ENCODE measurements at places on chromosomes 6 and 20.
A peak's percentile ranks its signal among the peaks of the same experiment; 100 is the strongest.

- no peak for DNase-seq
These were observed 97.5 kb upstream of the RPS6KA2 start for GRCh38 chr6:166724576-166724975.

- no peak for DNase-seq
These were observed 5.8 kb downstream of the AURKA start for GRCh38 chr20:56386219-56386618.

DNA sequence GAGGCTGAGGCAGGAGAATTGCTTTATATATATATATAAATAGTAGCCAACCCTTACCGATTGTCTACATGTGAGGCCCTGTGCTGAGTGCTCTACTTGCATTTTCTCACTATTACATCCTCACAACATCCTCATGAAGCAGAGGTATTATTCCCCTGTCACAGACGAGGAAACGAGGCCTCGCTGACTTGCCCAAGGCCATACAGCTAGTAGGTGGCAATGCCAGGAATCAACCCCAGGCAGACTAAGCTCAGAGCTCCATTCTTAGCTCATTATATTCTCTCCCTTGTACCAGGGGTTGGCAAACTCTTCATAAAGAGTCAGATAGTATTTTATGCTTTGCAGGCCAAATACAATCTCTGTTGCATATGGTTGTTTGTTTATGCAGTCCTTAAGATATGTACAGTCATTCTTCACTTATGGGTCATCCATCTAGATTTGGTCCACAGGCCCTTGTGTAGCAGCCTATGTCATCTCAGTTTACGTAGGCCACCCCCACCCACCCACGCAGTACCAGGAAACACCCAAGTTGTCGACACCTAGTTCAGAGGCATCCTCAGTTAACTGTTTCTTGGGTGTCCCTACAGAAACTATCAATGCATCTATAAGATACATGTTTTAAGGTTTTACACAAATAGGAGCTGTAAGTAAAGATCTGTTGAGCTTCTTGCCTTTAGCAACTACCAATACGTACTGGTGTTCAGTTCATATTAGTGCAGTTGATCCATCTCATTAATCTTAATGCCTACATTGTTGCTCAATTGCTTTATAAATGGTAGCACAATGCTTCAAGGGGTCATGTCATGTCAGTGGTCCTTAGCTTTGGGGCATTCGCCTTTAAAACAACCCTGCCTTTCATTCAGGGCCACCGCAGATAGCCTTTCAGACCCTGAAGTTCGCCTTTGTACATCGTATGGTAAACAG, 3.0 kb downstream of the CASS4 start:
- peak; percentile 78 for DNase-seq

DNA sequence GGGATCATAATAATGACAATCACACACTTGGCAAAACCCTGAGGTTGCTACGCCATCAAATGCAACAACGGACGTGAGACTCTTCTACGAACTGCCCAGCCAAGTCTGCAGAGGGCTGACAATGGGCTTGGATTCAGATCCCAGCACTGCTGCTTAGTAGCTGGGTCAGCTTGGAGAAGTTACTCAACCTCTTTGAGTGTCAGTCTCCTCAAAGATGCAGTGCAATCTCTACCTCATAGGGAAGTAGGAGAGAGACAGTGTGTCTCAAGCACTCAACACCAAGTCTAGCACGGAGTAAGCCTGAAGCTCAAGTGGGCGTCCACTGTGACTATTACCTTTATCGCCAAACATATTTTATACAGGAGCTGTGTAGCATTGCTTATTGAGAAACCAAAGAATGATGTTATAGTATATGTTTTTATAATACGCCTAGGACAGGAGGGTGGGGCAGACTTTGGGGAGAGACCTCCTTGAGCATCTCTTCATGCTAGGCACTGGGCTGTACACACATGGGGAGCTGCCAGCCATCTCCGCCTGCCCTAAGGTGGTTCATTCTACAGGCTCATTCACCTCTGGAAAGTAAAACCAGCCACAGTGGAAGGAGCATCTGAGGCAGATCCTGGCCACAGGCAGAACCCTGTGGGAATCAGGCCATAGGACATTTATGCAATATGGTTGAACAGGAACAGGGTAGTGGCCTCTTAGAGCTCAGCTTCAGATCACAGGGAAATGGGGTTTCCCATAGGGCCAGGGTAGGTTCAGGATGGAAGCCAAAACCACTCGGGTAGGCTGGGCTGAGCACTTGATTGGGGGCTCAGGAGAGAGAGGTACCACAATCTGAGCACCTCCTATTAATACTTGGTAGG, 160.2 kb downstream of the MRPL14 start:
- no peak for DNase-seq

DNA sequence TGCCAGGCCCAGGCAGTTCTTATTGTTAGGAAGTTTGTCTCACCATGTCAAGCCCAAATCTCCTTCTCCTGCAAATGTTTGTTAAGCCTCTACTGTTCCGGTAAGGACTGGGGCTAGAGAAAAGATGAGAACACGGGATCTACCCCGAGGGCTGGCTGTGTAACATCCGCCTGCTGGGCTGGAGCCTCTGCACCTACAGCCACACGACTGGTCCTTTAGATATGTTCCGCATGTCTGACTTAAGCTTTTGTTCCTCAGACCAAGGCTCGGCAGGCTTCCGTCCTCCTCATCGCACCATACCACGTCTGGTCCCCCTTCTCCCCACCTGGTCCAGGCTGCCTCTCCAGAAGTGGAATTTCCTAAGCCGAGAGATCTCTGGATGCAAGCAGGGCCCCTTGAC, 2.6 kb downstream of the GHRH start:
- no peak for DNase-seq

DNA sequence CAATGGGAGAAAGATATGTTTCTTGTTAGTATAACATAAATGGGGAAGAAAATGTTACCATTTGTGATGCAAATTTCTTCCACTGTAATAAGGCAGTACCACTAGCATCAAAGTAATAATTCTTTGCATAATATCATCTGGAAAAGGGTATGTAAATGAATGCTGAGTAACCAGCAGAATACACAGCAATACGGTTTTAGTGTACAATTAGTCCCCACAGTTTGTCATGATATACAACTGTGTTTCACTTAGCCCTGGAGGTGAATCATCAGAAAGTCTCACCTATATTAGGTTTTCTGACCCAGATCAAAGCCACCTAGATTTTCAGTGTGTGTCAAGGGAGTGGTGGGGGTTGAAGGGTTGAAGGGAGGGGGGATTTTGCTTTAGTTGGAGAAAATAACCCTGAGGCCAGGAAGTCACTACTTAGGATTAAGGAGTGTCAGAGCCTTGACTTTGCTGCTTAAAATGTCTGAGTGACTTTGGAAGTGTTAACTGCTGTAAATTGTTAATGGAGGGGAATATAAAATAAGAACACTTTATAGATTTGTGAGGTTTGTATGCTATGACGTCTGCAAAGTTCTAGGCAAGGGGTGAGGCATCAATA, 8.6 kb upstream of the MEI4 start:
- no peak for DNase-seq

GRCh38 chr6:14455876-14456648, 338.5 kb downstream of the CD83 start:
- no peak for DNase-seq

GRCh38 chr6:6760002-6760401, 171.5 kb downstream of the LY86 start:
- no peak for DNase-seq

DNA sequence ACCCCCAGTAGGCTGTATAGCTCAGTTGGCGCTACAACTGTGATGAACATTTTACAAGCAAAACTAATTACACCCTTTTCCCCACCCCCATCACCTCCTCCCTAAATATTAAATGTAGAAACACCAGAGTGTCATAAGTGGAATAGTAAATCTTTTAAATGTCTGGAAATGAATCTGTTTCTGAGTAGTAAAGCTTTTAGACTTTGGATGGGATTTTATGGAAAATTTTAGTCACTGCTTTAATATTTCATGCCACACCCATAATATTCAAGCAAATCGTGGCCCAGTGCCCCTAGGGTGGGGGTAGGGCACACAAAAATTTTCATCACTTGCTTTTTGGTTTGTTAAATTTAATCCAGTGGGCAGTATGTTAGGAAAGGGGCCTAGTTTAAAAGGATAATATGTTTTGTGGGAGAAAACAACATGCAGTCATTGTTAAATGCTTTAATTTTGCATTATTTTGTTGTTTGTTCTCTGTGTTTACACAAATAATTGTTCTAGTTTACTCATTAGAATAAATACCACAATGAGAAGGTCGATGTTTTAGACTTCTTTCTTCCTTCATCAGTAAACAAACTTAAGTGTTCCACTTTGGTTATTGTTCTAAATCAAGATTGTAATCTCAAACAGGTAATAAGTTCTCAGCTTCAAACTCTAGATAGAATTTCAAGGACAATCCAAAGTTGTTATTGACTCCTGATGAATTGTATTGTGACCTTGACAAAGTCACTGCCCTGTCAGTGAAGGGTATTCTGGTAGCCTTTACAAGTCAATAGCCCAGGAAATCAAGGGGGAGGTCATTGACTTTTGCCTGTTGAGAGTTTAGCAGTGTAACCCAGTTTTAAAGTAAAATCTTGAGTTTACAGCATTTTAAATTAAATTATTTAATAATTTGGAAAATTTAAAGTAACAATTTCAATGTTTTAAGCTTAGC, 79.2 kb downstream of the CBFA2T2 start:
- no peak for DNase-seq

- DNase-seq, result no peak
These were observed 109.4 kb upstream of the MYLIP start for GRCh38 chr6:16019462-16019861.

DNA sequence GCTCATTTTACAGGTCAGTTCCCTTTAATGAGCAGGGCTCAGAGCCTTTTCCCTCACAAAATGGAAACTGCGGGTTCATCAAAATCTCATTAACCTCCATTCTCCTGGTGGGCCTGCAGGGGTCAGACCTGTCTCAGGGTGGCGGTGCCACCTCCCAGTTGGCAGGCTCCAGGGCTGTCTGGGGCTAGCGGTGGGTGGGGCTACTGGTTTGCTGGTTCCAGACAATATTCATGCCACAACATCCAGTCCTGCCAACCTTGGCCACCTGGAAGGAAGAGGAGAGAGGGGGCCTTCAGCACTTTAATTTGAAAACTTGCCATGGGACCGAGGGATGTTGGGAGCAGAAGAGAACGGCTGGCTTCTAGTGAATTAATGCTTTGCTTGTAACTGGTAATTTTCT, 41.9 kb upstream of the CTNNBL1 start:
- DNase-seq, result peak; percentile 35

GRCh38 chr6:31741815-31742214, 2.0 kb downstream of the MSH5 start:
- DNase-seq, result no peak

DNA sequence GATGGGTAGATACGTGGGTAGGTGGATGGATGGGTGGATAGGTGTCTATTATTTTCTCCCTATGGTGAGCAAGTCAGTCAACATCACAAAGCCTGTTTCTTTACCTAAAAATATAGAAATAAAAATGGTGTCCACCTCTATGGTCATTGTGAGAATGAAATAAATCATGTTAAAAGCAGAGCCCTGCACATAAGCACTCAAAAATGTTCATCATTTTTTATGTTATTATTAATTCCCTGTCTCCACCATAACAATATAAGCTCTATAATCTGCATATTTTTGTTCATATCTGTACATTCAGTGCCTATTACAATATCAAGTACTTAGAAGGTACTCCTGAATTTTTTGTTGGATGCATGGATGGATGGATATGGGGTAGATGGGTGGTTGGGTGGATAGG, 177.6 kb downstream of the ZMYND8 start:
- no peak for DNase-seq

GRCh38 chr6:150576651-150577226, 22.9 kb upstream of the PLEKHG1 start:
- no peak for DNase-seq

- no peak for DNase-seq
These were observed 382.5 kb downstream of the PRKN start for GRCh38 chr6:162345051-162345511.

DNA sequence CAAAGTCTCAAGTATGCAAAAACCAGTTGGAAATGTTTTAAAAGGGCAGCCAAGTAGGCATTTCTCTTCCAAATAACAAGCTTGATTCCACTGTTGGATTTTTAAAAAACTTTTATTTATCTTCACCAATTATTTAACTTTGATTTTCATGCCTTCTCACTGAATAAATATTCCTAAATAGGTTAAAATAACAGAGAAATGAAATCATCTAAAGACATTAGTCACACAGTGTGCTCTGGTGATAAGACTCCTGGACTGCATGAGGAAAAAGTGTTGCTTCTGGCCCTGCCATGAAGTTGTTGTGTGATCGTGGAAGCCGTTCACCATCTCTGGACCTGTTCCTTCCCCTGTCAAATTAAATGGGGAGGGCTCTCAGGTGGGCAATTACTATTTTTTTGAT, 33.8 kb upstream of the IGF2R start:
- peak; percentile 32 for DNase-seq

GRCh38 chr6:133730881-133731280, 158.0 kb upstream of the TCF21 start:
- DNase-seq, result peak; percentile 51

- no peak for DNase-seq
These were observed 571.0 kb upstream of the NOX3 start for GRCh38 chr6:156026486-156027247.

DNA sequence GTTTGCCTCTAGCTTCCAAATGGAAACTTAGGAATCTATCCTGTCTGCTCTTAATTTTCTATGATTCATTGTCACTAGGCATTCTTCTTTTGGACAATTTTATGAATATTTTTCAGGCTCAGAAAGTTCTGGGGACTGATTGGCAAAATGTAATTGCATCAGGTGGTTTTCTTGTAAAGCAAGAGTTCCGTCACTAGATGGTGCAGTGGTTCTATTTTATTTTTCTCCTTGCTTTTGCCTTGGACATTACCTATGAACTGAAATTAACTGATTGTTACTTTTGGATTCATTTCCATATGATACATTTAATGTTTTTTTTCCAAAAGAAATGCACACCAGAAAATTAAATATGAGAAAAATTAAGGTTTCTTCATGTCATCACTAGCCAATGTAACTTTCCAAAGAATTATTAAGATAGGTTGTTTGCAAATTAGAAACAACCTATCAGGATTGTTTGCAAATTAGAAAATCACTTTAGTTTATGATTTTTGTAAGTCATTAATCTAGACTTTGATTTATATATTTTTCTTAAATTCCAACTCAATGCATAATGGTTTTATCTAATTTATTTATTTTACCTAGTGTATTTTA, 48.0 kb downstream of the TMEM170B start:
- DNase-seq, result peak; percentile 59

- DNase-seq, result no peak
These were observed 11.6 kb downstream of the AURKA start for GRCh38 chr20:56380375-56380774.

DNA sequence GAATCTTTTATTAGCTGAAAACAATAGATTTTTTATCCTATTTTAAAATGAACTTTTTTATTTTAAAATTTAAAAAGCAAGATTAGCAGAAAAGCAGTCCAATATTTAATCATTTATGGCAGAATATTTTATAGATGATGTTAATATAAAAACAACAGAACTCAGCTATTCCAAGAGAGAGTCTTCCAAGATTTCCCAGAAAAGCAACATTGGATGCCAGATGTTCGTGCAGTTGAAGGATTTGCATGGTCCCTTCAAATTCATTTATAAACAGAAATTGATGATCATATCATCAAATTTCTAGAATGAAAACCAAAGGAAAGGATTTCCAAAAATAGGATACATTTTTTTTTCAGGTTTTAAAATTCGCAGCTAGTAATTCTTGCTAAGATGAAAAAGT, 25.4 kb upstream of the CNKSR3 start:
- no peak for DNase-seq

- DNase-seq, result no peak
These were observed 57.7 kb downstream of the SLX4IP start for GRCh38 chr20:10492844-10493243.

Measured in HCEC 1CT (cell line).